ENCODE measurements at places on chromosomes 3 and 15.

GRCh38 chr15:87365186-87365585 lies 891.4 kb downstream of the NTRK3 start:
- DNase-seq, result peak; percentile 73

DNA sequence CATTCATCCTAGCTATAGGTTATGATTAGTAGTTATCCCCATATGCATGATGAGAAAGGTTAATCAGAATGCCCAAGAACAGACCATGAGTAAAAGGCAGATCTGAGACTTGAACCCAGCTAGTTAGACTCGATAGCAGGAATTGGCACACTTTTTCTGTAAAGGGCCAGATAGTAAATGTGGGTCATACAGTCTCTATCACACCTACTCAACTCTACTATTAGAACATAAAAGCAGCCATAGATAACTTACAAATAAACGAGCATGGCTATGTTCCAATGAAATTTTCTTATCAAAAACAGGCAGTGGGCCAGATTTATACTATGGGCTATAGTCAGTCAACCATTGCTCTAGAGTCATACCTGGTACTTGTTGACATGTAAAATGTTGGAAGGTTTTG lies 24.6 kb downstream of the POLG start:
- no peak for DNase-seq

- DNase-seq, result no peak
Observed at GRCh38 chr3:156633335-156633734, 41.1 kb upstream of the TIPARP start.

GRCh38 chr3:164194842-164195241 lies 883.5 kb downstream of the SI start:
- no peak for DNase-seq

DNA sequence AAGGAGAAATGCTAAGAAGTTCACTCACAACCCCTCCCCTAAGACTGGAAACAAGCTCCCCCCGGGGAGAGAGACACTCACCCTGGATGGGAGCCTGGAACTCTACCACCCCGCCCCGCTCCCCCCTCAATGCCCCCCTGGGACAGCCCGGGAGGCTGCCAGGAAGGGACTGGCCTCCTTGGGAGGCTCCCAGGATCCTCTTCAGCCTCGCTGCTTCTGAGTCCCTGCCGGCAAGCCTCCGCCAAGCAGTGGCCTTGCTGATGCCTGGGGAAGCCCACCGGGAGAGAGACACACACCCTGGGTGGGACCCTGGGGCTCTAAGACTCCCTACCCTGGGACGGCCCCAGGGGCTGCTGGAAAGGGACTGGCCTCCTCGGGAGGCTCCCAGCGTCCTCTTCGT lies 33.4 kb downstream of the CPEB1 start:
- DNase-seq, result no peak

DNA sequence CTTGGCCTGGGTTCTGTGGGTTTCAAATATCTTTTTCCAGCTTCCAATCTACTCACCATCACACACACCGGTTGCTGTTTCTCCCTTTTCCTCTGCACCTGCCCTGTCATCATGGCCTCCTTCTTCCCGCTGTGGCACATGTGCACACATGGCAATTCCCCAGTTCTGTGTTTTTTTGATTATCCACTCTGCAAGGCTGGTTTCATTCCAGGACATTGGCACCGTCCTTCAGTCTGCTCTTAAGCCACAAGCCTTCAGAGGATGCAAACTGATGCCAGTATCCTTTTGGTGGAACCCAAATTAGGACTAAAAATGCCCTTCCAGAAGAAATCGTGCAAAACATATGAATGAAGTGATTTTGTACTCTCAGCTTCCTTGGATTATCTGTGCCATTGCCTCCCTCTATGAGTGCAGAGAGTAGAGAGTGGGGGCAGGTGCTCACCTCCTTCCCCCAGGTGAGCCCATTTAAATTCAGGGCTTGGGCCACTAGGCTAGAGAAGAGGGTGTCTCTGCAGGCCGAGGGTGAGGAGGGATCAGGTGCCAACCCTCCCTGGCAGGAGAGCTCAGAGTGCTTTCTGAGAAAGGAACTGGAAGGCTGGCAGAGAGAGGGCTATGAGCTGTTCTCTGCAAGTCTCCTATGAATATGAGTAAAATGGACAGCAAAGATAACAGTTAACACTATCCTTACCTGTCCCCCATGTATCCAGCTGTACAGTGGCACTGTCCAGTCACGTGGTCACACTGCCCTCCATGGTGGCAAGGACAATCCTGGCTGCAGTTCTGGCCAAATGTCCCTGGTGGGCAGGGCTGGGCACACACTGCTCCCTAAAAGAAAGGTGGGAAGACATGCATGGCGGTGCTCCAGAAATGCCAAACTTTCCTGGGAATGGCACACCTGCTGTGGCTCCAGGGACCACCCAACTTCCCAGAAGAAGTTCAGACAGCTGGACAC lies 100.8 kb downstream of the RAB11A start:
- DNase-seq, result no peak

DNA sequence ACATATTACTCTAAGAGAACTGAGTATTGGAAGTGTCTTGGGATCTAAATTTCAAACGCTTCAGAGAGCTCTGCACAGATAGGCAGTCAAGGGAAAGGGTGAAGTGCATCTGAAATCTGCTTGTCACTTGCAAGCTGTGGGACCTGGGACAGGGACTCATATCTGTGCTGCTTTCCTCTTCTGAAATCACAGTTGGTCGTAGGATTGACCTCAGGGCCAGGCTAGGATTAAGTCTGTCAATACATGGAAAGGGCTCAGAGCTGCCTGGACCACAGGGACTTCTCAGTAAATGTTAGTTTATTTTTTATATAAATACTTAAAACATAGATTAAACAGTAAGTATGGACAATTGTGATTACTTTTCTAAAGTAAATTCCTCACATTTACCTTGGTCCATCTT lies 74.7 kb upstream of the CMTM7 start:
- no peak for DNase-seq

- no peak for DNase-seq
Observed at GRCh38 chr15:75867449-75867848, 24.2 kb downstream of the UBE2Q2 start.

DNA sequence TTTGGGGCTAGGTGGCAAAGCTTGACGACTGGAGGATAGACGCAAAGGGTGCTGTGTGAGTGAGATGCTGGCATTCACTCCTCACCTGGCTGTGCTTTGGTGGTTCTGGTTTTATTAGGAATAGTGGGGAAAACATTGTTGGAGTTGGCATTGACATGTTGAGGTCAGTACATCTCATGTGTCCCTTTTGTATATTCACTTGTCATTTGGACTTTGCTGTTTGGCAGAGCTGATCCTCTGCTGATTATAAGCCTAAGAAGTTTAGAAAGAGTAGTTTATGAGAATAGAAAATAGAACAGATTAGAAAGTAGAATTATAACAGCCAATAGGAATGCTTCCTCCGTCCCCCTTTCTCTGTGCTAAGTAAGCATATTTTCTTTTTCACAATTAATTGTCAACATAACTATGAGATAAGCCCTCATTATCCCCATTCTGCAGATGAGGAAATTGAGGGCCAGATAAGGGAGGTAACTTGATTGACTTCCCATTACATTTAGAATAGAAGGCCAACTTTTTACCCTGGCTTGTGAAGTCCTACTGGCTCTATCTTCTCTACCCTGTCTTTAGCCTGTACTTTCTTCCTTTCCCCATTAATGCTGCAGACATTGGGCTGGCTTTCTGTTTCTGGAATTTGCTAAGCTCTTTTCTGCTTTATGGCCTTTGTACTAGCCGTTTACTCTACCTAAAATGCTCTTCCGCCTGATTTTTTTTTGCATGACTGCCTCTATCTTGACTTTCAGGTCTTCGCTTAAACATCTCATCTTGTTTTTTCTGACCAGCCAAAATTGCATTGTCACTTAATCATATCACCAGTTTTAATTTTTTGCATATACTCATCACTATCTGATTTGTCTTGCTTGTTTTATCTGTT lies 12.8 kb downstream of the ITPR1 start:
- DNase-seq, result no peak

GRCh38 chr3:188888321-188889053 lies 283.3 kb upstream of the TPRG1 start:
- no peak for DNase-seq

DNA sequence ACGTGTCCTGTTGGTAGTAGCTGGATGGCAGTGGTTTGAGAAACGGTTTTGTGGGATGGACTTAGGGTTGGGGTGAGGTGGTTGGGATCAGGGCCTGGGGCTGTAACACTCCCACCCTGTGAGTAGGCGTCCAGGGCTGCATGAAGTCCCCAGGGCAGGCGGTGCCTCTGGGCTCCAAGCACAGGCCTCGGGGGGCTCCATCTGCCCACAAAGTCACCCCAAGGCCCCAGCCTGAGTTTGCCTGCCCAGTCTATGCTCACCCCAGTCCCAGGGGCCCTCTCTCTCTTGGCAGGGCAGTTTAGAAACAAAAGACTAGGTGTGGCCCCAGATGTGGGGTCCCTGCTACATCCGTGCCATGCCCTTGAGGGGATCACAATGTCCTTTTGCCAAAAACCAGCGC lies 86.9 kb upstream of the PRR23E start:
- no peak for DNase-seq

GRCh38 chr3:168061332-168061996 lies 34.3 kb downstream of the GOLIM4 start:
- no peak for DNase-seq

DNA sequence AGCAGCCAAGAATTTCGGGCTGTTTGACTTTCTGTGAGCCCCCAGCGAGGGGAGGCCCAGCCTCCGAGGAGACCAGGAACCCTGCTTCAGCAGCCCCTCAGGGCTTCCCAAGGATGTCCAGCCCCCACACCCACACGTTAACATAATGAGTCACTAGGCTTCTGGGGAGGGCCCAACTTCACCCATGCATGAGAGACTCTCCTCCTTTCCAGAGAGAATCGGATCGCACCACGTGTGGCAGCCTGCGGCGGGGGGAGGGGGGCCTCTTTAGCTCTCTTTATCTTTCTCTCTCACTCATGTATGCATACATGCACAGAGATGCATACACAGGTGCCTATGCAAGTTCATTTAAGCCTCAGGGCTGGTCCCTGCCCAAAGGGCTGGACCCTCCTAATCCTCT lies 3.1 kb upstream of the AP2M1 start:
- no peak for DNase-seq

DNA sequence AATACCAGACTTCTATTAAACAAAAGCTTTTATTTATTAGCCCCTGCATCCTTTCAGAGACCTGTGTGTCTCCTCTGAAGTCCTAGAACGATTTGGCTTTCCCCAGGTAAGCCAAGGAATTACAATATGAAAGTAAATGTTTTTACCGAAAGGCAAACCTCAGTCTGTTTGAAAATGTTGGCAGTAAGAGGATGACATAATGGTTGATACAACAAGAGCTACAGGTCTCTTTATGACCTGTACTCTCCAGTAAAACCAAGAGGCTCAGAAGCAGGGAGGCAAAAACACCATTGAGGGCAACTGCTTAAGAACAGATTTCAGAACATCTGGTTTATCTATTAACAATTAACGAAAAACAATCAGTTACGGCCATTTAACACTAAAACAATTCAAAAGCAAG lies 107.8 kb downstream of the ADAM10 start:
- no peak for DNase-seq

GRCh38 chr3:190096345-190096744 lies 24.4 kb downstream of the P3H2 start:
- DNase-seq, result no peak

GRCh38 chr15:39100106-39100660 lies 480.7 kb upstream of the THBS1 start:
- DNase-seq, result no peak

DNA sequence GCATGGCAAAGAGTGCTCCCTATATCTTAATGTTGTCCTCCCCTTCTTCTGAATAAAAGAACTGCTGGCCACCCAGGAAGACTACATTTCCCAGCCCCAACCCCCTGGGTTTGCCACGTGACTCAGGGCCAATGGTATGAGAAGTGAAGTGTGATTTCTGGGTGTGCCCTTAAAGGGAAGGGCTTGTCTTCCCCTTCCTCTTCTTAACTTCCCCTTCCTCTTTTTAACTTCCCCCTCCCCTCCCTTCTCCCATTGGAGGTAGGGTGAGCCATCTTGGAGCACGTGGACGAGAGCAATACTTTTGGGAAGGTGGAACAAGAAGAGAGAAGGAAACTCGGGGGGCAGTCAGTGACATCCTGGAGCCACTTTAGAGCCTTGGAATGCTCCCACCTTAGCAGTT lies 6.8 kb upstream of the KBTBD12 start:
- DNase-seq, result no peak

DNA sequence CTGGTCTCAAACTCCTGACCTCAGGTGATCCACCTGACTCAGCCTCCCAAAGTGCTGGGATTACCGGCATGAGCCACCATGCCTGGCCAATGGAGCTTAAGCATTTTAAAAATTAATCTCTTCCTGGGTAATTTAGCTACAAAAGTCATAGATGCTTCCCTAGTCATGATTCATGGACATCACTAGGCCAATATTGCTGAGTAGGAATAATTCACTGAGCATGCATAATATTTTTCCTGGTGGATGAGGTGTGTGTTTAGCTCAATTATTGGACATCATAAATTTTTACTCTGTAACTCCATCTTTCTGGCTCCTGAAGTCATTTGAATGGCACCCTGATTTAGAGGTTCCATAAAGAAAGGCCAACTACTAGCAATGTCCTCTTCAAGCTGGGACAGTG lies 512.9 kb upstream of the AGTR1 start:
- no peak for DNase-seq

GRCh38 chr3:132401255-132401654 lies 16.0 kb upstream of the DNAJC13 start:
- no peak for DNase-seq

DNA sequence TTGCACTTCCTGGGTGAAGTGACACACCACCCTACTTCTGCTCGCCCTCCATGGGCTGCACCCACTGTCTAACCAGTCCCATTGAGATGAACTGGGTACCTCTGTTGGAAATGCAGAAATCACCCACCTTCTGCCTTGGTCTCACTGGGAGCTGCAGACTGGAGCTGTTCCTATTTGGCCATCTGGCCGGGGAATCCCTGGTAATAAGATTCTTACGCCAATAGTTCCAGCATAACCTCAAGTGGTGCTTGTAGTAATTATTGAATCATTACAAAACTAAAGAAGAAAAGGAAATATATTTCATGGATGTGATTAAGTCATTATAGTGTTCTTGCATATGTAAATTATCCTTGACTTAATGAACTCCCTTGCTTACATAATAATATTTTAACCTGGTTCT lies 841.9 kb downstream of the CADM2 start:
- DNase-seq, result no peak

GRCh38 chr15:31070867-31071266 lies 30.7 kb downstream of the TRPM1 start:
- DNase-seq, result no peak

GRCh38 chr15:62323353-62323890 lies 158.3 kb upstream of the C2CD4B start:
- no peak for DNase-seq

- no peak for DNase-seq
Observed at GRCh38 chr15:100103828-100104227, 237.9 kb downstream of the ADAMTS17 start.

DNA sequence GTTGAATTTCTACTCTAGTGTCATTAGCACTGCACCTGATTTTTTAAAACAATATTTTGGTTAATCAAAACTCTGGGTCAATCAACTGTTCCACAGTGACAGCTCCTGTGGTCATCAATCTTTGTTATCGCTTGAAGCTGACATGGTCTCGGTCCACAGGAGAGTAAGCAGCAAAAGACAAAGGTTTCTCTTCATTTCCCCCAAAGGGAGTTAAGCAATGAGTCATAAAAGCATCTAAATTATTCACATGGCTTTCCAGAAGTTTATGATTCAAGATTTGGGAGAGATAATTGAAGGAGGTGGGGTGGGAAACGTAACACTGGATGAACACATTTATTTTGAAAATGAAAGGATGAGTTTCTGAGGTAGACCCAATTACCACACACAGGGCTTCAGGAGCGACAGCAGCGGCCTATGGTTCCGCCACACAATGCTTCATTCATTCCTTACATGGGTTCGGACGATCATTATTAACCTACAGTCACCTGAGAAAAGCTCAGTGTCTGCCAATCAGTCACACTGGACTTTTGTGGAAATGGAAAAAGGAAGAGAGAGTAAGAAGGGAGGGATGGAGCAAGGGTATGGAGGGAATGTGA lies 505.1 kb downstream of the FHIT start:
- DNase-seq, result no peak
